Spleen (tissue), 13 donors: ENCODE measurements at places on chromosomes 4 and X.

DNA sequence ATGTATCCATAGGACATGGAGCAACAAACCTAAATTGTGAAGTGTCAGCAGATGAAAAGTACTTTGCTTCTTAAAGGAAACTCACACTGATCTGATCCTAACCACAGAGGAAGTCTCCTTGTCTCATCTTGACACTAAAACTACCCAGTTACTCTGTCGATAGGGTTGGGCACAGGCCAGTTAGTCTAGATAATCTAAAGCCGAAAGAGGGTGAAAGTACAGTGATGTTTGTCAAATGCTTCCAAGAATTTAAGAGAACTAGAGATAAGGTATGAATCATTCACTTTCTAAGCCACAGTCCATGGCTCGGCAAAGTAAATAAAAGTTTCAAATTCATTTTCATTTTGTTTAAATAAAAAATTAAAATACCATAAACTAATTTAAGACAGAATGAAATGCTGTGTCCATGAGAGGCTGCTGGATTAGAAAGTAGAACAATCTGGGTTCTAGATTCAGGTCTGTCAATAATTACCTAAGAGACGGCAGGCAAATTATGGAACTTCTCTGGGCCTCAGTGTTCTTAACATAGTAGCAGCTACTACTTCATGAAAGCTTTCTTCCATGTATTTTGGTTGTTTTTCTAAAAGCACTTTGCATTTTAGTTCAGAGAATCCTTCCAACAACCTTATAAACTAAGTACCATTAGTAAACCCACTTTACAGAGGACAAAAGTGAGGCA is 176.7 kb downstream of the LDB2 start:
- DNase-seq: no peak

DNA sequence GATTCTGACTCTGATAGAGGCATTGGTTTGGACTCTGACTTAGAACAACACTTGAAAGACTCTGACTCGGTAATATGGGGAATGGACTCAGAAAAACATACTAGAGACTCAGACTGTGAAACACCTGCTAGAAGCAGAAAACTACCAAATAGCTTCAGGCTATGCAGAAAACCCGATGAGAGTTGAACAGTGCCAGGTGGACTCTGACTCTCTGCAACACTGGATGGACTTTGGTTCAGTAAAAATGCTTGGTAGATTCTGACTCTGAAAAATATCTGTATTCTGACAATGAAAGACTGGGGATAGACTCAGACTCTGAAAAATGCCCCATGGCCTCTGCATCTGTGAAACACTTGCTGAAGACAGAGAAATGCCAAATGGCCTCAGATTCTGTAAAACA is 215.1 kb upstream of the HDX start:
- no peak for DNase-seq

DNA sequence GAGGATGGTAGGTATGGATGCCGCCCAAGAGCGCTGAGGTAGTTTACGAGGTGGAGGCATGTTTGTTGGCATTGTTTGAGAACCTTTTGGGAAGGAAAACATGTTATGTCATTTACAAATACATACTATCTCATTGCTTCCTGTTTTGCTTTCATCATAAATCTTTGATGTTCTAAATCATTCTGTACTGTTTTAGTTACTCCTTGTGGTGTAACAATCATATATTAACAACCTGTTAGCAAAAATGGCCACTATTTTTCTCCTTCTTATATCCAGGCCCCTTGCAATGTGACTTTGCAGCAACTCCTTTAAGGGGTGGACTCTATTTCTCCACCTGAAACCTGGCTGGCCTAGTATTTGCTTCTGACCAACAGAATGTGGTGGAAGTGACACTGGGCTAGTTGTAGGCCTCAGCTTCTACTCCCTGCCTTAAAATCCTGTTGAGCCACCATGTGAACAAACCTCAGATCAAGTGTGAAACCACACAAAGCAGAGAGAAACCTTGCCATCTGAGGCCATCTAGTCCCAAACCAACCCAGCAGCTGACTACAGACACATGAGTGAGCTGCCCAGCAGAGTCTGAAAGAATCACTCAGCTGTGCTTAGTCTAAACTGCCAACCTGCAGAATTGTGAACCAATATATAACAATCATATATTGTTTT is 15.8 kb upstream of the CXorf38 start:
- no peak for DNase-seq

DNA sequence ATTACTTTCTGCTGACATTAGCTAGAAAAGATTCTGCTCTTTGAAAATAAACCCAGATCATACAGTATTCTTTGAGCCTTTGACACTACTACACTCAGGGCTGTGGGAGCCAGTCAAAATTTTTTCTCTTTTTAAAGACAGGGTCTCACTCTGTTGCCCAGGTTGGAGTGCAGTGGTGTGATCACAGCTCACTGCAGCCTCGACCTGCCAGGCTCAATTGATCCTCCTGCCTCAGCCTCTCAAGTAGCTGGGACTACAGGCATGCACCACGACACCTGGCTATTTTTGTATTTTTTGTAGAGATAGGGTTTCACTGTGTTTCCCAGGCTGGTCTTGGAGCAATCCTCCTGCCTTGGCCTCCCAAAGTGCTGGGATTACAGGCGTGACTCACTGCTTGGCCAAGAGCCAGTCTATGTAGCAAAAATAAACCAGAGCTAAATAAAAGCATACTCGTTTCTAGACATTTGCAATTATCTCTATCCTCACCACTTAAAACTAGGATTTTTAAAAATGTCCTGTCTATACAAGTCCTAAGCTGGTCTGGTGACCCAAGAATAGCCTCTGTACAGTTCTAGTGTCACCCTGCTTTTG is 43.2 kb downstream of the AKAP4 start:
- no peak for DNase-seq
